Stimulated activated CD4-positive, alpha-beta T cell treated with anti-CD3 and anti-CD28 coated beads, Interleukin-1b, Interleukin-23, amount 100 ng/mL, for 1 hour (primary cell): ENCODE measurements at places on chromosomes 2 and 18.

GRCh38 chr18:42614619-42615293, 500.7 kb downstream of the RIT2 start:
- DNase-seq, result no peak

DNA sequence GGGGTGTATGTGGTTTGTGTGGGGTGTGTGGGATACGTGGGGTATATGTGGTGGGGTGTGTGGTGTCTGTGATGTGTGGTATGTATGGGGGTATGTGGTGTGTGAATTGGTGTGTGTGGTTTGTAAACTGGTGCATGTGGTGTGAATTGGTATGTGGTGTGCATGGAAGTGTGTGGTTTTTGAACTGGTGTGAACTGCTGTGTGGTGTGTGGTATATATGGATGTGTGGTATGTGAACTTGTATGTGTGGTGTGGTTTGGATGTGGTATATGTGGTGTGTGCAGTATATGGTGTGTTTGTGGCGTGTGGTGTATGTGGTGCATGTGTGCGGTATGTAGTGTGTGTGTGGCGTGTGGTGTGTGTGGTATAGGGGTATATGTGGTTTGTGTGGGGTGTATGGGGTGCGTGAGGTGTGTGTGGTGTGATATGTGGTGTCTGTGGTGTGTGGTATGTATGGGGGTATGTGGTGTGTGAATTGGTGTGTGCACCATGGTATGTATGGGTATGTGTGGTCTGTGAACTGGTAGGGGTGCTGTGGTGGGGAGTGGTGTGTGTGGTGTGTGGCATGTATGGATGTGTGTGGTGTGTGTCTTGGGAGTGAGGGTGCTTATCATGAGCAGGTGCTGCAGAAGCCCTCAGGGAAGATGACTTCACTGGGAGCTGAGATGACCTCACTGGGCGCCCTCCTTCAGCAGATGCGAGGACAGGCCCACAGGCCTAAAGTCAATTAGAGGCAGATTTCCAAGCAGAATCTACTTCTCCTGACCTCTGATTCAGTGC, 209.6 kb upstream of the TNP1 start:
- no peak for DNase-seq

- no peak for DNase-seq
Observed at GRCh38 chr2:237081596-237081995, 4.1 kb upstream of the COPS8 start.

- DNase-seq, result no peak
Observed at GRCh38 chr2:74253971-74254310, 55.5 kb downstream of the MTHFD2 start.

- DNase-seq, result no peak
Observed at GRCh38 chr2:65456886-65457285, 24.5 kb upstream of the SPRED2 start.

DNA sequence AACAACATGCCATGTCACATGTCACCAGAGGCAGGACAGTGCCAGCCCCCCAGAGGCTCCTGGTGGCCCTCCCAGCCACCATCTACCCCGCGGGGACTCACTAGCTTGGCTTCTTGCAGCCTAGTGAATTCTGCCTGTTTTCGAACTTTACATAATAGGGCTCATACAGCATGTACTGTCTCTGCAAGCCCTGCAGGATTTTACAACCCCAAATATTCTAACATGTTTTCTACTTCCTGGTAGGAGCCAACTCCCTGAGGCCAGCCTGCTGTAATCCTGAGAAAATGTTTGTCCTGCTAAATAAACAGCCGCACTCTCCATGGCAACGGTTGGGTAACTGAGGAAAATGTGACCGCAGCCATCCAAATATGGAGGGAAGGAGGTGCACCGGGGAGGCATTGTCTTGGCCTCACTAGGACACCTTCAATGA, 2.7 kb downstream of the PER2 start:
- DNase-seq, result no peak

- no peak for DNase-seq
Observed at GRCh38 chr2:120531863-120532600, 186.1 kb downstream of the INHBB start.

- DNase-seq, result no peak
Observed at GRCh38 chr2:105790461-105791149, 45.9 kb downstream of the NCK2 start.

- no peak for DNase-seq
Observed at GRCh38 chr2:201208563-201209252, 25.8 kb downstream of the CASP10 start.

- DNase-seq, result no peak
Observed at GRCh38 chr2:46748735-46749531, 166.7 kb downstream of the MCFD2 start.

DNA sequence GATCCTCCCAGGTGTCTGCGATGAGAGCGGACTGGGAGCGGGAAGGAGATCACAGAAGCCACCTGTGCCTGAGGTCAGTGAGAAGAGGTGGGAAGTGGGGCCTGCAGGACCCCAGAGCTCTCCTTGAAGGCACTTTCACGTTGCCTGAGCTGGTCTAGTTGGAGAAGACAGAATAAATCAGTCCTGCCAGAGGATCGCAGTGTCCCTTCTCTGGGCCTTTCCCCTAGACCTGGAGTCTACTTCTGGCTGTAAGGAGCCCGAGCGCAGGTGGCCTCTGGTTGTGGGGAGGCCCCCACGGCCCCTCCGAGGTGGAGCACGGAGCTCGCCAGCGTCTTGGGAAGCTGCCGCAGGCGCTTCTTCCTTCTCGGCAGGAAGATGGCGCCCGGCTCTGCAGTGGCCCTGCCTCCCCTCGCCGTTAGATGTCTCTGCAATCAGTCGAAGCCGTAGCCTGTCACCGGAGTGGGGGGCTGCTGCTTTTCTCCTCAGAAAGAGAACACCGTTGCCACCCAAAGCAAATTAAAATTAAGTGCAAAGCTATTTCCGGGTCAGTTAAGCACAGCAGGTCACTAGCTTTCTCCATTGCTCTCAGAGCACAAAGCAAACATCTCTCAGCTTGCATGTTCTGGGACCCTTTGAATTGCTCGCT, 212.0 kb upstream of the MYT1L start:
- no peak for DNase-seq
